ENCODE measurements at places on chromosomes 13 and 19.

DNA sequence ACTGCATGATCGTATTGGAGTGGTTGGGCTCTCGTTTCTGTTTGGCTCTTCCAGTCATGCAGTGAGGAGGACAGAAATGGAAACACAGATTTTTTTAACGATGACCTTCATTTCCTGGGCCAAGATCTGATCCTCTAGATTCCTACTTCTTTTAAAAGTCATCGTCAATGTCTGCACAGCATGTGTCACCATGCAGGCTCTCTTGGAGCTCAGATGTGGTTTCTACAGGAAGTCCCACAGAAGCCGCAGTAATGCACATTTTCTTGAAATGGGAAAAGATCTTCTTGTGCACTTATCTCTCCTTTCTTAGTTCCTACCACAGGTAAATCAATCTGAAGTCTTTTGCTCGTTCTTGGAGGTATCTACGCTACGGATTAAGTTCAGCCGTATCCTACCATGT, 626.9 kb downstream of the EFNB2 start:
- DNase-seq: no peak

GRCh38 chr19:2967972-2968371, 9.4 kb upstream of the TLE6 start:
- no peak for DNase-seq

GRCh38 chr19:47110521-47111005, 3.0 kb downstream of the ZC3H4 start:
- no peak for DNase-seq

DNA sequence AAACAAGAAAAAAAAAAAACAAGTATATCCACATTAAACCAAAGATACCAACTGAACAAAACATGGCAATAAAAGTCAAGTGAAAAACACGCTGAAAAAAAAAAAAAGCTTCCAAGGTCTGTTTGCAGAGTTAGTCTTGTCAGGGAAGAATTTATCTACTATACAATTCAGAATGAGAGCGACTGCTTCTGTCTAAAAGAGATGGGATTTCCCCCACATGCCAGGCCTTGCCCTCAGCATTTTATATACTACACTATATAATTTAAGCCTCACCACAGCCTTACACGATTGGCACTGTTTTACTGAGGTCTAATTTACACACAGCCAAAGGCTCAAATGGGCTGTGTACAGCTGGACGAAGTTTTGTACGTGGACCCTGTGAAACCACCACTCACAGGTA, 67.3 kb downstream of the FOXO1 start:
- no peak for DNase-seq

GRCh38 chr19:30621326-30621920, 249.2 kb downstream of the ZNF536 start:
- no peak for DNase-seq

GRCh38 chr19:13839130-13839937, 37.6 kb upstream of the NANOS3 start:
- peak; percentile 85 for DNase-seq

DNA sequence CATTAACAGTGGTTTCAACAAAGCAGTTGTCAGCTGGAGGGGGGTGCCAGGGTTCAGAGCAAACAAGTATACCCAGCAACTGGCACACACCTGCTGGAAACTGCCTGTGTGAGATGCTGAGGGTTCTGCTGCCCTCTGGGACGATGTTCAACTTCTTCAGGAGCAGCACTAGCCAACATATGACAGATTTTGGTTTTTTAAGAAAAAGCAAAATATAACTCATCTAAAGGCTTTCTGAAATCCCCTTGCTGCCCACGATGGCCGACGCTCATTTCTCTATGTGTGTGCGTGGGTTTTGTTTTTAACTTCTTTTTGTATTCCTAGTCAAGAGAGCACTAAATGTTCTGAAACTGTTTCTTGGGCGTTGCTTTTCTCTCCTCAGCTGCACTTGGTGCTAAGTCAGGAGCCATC, 79.9 kb downstream of the MRPL57 start:
- DNase-seq: no peak

DNA sequence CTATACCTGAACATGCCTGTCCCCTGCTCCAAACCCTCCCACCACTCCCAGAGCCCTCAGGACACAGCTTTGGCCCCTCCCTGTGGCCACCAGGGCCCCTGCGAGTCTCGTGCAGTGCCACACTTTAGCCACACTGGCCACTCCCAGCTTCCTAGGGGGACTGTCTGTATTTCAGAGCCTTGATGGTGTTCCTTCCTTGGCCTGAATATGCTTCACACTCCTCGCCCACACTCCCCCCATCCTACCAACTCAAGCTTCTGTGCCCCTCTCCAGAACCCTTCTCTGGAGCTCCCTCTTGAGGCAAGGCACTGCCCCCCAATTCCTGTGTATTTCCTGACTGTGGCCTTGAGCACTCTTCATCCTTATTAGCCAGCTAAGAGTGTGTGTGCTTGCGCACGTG, 80.2 kb downstream of the DPF1 start:
- no peak for DNase-seq

DNA sequence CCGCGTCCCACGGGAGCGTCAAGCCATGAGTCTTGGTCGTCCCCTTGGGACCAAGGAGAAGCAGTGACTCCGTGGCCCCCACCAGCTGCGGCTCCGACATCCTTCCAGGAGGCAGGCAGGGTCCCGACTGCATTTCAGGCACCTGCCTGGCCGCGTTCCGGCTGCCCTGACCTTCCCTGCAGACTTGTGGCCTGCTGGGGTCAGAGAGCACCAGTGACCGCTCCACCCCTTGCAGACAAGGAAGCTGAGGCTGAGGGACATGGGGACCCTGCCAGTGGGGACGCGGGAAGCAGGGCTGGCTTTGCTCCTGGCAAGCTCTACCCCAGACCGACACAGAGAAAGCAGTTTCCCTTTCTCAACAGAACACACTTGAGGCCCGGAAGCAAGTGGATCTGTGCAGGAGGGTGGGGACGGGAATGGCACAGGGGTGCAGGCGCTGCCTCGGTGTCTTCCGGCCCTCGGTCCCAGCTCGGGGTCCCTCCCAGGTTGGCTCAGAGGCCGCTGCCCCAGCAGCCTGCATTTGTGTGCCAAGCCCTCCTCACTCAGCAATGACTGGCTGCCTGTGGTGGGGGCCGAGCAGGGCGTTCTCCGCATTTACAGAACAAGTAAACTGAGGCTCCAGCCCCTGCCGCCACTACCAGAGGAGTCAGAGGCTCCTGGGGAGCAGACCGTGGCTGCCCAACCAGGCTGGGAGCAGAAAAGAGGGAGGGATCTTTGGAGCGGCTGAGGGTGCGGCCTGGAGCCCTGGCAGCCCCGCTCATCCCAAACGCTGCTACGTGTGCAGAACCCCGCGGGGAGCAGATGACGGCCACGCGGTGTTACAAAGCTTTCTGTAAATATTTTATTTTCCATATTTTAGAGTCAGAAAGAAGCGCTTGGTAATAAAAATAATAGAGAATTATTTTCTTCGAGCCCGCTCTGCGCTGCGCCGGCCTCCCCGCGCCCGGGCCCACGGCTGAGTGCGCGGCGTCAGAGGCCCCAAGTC, 43.9 kb downstream of the GAS6 start:
- DNase-seq: no peak

DNA sequence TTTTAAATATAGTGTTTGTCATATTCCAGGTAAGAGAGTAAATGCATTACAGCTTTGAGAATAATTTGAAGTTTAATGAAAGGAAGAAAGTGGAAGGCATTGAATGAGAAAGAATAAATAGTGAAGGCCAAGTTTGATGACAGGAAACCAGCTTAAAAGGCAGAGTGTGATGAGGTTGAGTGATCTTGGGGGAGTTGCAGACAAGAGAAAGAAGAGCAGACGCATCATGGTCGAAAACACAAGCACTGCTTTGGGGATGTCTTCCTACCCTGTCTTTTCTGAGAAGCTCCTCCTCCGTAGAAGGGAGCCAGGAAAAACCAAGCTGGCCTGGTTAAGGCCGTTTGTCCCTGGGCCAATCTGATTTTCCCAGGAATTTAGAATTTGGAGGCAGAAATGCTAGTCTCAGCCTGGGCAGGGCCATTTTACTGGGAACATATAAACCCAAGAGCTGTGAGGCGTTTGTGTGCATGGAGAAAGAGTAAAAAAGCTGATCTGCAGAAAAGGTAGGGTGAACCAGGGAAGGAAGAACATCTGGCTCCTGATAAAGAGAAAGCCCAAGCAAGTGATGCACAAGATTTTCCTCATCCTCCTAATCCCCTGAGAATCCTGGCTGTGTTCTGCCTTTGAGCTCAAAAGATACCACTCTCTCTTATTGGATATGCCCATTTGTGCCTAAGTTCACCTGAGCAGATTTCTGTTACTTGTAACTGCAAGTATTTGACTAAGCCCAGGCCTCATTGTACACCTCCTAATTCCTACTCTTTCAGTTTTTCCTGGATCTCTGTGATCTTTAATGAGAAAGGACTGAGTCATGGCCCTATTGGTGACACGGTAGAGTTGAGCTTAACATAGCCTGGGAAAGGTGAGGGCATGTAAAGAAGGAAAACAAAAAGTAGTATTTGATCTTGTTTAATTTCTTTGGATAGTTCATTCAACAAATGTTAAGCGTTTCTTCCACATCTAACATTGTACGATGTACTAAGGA, 80.0 kb downstream of the WDFY2 start:
- DNase-seq: no peak

DNA sequence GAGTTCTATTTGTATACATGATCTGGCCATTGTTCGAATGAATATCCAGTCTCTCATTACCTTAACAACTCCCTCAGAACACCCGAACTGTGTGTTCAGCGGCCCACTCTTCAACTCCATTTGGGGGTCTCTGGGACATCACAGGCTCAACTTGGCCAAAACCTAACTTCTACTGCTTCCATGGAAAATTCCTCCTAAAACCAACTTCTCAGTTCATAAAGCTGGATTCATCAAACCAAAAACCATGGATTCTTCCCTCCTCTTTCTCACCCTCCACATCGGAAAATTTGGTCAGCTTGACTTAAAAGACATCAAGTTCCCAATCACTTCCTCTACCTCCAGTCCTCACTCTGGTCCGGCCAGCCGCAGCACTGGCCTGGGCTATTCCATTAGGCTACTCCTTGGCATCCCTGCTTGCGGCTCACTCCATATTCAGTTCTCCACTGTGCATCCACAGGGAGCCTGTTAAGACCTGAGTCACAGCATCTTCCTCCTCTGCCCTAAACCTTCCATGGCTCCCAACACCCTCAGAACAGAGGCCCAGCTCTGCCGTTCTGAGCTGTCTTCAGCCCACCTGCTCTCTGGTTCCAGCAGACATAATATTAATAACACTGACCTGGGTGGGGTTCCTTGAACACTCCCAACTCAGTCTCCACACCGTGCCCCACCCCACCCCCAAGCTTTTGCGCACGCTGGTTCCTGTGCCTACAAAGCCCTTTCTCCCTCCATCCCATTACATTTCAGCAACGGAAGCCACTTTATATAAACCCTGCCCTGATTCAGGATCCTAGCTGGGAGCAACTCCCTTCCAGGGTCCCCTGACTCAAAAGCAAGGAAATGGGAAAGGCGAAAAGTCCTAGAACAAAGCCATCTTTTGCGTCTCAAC, 1.1 kb downstream of the ZNF792 start:
- no peak for DNase-seq

- DNase-seq: no peak
Observed at GRCh38 chr13:27654816-27655215, 33.1 kb downstream of the POLR1D start.

- no peak for DNase-seq
Observed at GRCh38 chr13:74710006-74710405, 575.8 kb upstream of the KLF12 start.

DNA sequence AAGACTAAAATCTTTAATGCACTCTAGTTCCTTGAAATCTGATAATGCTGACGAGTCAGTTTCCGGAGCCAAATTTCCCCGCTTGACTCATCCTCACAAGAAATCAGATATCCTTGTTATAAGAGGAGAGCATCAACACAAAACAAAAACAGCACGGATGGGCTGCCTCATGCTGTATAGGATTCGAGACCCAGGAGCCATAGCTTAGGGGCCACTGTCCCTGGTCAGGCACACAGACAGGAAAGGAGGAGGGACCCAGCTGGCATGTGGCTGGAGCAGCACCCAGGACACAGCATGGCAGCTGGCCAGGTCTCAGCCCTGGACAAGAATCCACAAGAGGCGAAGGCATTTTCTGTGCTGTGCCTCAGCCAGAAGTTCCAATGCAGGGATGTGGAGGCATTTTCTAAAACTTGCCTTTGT, 110.2 kb upstream of the SPATA13 start:
- no peak for DNase-seq

DNA sequence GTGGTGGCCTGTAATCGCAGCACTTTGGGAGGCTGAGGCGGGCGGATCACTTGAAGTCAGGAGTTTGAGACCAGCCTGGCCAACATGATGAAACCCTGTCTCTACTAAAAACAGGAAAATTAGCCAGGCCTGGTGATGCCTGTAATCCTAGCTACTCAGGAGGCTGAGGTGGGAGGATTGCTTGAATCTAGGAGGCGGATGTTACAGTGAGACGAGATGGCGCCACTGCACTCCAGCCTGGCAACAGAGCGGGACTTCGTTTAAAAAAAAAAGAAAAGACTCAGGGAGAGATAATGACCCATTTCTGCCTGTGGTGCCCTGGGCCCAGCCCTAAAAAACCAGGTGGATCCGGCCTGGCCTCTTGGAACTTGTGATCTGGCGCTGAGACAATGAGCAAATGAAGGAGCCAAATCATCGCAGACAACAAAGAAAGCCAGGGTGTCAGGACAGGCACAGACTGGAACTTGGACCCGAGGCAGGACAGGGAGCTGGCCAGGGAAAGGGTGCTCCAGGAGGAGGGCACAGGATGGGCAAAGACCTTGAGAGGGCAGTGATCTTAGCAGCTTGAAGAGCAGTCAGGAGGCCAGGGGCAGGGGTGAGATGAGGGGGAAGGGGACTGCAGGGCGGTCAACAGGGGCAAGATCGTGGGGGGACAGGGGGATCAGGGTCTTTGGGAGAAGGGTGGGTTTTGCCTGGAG, 962 bp upstream of the JAK3 start:
- DNase-seq: no peak

GRCh38 chr13:91216928-91217700, 130.4 kb upstream of the MIR17HG start:
- no peak for DNase-seq

GRCh38 chr13:25581351-25581750, 209.6 kb downstream of the ATP8A2 start:
- DNase-seq: no peak

DNA sequence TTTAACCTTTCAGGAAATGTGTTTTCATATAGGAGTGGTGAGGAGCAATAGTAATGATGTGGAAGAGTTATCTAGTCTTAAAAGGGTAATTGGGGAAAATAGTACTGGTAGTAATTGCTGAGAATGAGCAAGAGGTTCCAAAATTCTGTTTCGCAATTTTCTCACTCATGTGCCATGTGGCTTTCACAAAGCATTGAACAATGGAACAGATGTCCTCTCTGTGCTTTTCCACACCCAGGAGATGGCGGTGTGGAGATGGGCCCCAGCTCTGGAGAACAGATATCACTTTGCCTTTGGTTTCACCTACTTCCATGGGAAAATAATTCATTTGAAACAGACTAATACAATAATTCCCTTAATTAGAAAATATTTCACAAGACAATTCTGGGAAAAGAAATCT, 170.0 kb upstream of the SLC10A2 start:
- no peak for DNase-seq

GRCh38 chr19:1064661-1065605, 2.0 kb upstream of the ARHGAP45 start:
- DNase-seq: no peak

- DNase-seq: no peak
Observed at GRCh38 chr19:12720851-12721655, 2.7 kb downstream of the TNPO2 start.

- no peak for DNase-seq
Observed at GRCh38 chr13:94291631-94292322, 187.7 kb downstream of the DCT start.

Data from stimulated activated CD8-positive, alpha-beta memory T cell treated with anti-CD3 and anti-CD28 coated beads, Interleukin-4, amount 100 ng/mL, for 24 hours (primary cell).